ENCODE measurements at places on chromosomes 2 and 18.

DNA sequence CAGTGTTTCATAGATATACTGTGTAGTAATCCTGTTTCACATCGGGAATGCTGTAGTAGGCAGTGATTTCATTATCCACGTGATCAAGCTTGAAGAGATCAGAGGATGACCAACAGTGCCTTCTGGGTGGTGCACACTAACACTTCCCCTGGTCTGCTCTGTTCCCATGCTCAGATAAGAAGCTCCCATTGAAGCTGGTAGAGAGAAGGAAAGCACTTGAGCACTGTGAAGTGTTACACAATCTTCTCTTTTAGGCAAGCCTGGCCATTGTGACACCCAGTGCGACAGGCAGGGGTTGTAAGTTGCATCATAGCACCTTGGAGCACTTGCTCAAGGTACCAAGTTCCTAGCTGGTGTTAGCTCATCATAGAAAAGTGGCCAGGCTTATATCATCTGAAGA, 30.6 kb upstream of the GPD2 start:
- DNase-seq = no peak

- DNase-seq = no peak
Observed at GRCh38 chr2:44135771-44136170, 32.9 kb upstream of the PPM1B start.

GRCh38 chr2:230708204-230708603, 4.4 kb upstream of the CAB39 start:
- DNase-seq = no peak

DNA sequence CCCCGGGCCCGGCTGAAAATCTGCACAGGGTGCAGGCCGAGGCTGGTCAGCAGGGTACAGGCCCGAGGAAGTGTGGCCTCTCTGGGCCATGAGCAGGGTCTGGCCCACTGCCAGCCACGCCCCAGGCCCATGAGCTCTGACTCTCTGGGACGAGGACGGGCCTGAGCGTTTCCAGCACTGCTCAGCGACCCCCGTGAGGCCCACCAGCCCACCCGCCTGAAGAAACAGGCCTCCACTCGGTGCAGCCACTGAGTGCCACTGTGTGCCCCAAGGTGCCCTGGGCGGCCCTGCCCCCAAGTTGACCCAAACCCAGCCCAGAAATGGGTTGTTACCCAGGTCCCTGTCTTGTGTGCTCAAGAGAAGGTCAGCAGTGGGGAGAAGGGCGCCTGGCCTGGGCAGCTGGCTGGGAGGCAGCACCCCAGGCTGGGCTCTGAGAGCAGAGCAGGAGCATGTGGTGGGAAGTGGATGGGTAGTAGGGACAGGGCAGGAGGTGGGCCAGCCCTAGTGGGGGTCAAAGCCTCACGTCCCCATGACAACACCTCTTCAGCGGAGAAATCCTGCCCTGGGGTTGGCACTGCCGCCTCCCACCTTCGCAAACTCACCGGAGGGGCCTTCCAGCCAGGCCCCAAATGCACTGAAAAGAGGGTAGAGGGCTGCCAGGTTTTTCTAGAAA, 2.1 kb upstream of the SNED1 start:
- no peak for DNase-seq

GRCh38 chr2:68861330-68861729, 9.9 kb downstream of the BMP10 start:
- no peak for DNase-seq

GRCh38 chr2:1622521-1623200, 121.7 kb downstream of the PXDN start:
- no peak for DNase-seq

DNA sequence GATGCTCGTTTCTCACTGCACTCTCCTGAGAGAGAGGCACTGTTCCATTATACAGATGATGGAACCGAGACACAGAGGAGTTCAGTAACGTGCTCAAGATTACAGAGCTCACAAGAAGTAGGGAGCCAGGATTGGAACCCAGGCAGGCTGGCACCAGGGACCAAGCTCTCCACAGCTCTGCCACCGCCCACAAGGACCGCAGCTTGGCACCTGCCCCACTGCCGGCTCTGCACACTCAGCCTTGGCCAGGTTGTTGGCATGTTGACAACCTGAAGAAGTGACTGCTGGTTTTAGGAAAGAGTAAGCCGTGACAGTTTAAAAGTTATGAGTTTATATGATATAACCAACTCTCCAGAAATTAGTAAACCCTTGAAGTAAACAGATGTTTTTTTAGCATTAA, 48.0 kb upstream of the ITM2C start:
- no peak for DNase-seq

DNA sequence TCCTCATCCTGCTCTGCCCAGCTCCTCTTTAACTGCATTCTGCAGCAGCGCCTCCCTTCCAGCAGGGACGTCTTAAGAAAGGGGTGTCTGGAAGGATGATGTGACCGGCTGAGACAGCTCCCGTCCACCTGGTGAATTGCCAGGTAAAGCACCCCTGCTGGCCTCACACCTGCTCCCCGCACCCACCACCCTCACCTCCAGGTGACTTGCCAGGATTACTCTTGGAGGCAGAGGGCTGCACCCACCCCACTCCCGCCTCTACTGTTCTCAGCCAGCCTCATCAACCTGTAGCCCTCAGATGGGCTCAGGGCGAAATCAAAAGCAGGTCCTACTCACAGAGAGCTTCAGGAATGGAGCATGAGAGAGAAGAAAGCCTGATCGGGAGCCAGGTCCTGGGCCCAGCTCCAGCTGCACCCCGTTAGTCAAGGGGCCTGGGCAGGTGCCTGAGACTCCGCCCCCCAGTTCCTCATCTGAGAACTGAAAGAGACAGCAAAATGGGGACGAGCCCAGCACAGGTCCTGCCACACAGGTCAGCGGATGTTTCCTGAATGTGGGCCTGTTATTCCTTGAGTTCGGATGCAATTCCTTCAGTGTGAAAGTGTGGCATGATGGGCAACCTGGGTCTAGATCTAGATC, 5.6 kb downstream of the ADRA2B start:
- no peak for DNase-seq

DNA sequence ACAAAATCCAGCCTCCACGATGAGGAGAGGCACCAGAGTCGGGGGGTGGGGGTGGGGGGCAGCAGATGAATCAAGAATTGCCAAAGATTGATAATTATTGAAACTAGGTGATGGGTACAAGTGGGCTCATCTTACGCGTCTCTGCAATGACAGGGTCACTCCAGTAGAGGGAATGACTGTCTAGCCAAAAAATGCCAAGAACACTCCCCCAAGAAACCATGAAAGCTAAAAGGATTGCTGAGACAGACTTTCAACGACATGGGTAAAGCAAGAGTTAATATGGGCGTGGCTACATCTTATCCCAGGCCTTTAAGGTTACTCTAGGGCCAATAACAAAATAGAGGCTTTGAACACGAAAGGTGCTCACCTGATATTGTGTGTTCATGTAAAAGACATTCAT, 86.5 kb downstream of the STK39 start:
- no peak for DNase-seq

DNA sequence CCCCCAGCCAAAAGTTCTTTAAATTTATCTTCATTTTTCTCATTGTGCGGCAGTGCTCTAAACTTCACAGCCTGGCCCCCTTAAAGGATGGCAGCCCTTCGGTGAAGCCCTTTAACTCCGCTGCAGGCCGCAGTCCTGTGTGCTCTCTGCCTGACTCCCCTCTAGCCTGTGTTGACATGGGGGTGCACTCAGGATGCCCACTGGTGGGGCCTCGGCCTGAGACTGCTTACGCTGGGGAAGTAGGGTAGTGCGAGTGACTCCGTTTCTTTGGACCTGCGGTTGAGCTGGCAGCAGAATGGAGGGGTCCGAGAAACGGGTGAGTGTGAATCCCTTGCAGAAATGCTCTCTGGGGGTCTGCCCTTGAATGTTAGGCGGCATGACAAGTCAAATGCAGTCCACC, 5.6 kb downstream of the RAB12 start:
- DNase-seq = no peak

DNA sequence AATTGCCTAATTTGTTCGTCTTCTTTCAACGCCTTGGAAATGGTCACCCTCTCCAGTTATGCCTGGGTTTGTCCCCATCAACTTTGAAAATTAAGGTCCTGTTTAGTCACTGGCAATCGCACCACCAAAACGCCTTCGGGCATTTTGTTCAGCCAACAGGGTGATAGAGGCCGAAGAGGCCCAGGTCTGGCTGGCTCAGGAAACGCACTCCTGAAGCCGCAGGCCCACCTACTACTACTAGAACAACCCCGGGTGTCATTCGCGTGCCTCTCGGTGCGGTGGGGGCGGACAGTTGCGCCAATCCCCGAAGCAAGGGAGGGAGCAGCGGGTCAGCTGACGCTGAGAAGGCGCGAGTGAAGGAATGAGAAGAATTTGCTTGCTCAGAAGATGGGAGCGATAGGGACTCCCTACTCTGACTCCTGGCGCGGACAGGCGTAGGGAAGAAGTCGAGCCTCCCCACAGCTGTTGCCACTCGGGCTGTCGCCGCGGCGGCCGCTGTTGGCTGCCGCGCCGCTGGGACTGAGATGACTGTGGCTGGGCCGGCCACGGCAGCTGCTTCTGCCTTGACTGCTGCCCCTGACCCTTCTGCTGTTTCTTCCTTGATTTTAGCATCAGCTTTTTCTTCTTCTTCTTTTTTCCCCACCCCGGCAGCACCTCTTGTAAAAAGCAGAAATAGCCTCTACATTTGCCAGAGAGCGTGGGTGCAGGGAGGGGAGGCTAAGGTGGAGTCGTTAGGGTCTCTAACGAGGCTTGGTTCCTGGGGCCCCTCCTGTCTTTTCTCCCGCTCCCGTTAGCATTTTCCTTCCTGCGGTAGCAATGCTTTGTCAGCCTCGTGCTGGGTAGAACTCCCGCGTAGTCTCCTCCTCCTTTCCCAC, 387.6 kb downstream of the FIGN start:
- no peak for DNase-seq

- no peak for DNase-seq
Observed at GRCh38 chr18:61572871-61573270, 239.6 kb downstream of the CDH20 start.

- DNase-seq = no peak
Observed at GRCh38 chr2:160471950-160472349, 21.7 kb downstream of the RBMS1 start.

DNA sequence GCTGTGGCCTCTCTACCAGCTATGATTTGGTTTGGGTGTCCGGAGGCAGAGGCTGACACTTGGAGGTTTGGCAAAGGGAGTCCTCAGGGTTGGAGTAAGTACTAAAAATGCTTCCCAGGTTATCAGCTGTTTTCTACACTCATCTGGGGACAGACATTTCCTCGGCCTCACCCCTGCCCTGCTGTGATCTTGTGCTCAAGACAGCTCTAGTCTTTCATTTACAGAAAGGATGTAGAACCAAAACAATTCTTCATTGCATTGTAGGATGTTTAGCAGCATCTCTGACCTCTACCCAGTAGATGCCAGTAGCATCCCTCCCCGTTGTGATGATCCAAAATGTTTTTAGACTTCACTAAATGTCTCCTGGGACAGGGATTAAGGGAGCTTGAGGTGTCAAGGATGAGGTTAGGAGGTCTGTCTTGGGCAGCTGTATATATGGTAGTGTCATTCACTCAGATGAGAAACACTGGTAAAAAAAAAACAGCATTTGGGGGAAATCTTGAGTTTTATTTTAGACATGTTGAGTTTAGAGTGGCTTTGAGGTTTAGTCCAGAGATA, 26.6 kb downstream of the CD28 start:
- DNase-seq = no peak

DNA sequence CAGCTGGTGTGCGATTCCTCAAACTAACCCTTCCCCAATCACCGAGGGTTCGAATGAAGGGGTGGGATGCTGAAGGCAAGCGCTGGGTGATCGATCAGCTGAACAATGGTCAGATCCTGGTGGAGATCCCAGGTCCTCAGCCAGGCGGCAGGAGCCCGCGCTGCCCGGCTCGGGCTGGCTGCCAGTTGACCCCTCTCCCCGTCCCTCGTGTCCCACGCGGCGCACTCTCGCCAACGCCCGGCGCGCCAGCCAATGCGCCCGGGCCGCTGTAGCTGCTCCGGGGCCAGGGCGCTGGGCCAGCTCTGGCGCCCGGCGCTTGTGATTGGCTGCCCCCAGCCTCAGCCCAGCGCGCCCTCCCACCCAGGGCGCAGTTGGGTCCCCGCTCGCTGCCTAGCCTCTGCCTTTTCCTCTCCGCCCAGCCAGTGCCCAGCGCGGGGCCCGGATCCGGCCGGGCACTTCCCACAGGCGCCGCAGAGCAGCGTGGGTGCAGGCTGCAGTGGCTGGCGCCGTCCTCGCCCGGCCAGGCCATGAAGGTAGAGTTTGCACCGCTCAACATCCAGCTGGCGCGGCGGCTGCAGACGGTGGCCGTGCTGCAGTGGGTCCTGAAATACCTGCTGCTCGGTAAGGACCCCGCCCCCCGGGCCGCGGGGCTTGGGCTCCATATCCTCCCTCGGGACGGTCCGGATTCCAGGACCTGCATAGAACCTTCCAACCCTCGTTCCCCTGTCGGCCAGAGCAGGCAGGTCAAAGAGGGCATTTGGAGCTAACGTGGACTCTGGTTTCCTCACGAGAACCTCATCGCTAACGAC, at the start of gene MOGAT1:
MOGAT1 (plus strand) TSS at position 400 of the 809 bp plus-strand sequence; CDS start at position 528, 128 bp downstream.
- DNase-seq = no peak

DNA sequence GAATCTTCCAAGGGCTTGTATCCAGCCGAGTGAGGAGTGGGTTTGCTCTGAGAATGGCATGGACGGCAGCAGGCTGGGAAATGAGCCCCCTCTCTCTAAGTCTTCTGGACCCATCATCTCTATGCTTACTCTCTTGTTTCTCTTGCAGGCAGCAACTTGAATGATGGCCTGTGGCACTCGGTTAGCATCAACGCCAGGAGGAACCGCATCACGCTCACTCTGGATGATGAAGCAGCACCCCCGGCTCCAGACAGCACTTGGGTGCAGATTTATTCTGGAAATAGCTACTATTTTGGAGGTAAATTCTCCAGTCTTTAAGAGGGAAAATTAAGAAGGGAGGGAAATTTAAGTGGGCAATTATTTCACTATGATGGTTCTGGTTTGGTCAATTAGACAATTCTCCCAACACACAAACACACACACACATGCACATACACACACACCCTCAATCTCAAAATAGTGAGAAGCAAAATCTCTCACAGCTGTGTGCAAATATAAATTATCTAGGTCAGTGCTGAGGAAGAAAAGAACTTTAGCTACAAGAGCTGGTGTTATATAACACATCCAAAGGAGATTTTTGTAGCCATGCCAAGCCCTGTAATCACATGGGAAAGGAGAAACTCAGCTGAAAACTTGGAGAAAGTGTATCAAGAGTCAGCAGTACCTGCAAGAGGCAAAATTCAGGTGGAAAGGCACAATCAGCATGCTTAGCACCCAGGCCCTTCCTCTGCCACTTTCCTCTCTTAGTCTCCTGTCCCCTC, 499.2 kb downstream of the CNTNAP5 start:
- no peak for DNase-seq

- no peak for DNase-seq
Observed at GRCh38 chr18:5393779-5394178, 98.3 kb upstream of the ZBTB14 start.
